ENCODE measurements at places on chromosomes 7 and 10.

DNA sequence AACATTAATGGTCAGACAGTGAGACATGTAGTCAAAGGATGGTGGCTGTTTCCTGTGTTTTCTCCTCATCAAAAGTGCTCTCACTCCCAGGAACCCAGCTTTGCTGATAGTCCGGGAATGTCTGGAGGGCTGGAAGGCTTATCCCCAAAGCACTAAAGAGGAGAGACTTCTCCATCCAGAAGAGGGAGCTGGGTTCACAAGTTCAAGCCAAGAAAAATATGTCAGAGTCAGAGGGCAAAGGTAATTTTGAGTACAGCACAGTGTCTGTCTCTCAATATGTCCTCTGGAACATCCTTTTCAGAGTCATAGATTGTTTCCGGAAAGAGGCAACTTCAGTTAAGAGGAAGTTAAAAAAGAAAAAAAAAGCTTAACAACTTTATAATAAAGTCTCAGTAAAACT, 281.5 kb upstream of the PHYHIPL start:
- H3K4me3 ChIP-seq = no peak overlapping the region
- no peaks in the 10 kb centered on the region for H3K4me1 ChIP-seq
- H3K36me3 ChIP-seq = no peaks in the 10 kb centered on the region
- H3K27ac ChIP-seq = no peak overlapping the region

GRCh38 chr7:92768501-92769393, 67.6 kb downstream of the CDK6 start:
- H3K4me3 ChIP-seq = no peak overlapping the region
- DNase-seq = no peak
- peaks cover 40% of the 10 kb centered on the region for H3K4me1 ChIP-seq
- H3K27ac ChIP-seq = peak overlapping the region; percentile 81
- H3K27me3 ChIP-seq = no peaks in the 10 kb centered on the region

- H3K36me3 ChIP-seq = no peaks in the 10 kb centered on the region
- DNase-seq = no peak
- peaks cover 10% of the 10 kb centered on the region for H3K27me3 ChIP-seq
- no peak overlapping the region for H3K4me3 ChIP-seq
Measured at GRCh38 chr7:22841954-22842353, 19.3 kb upstream of the TOMM7 start.

- no peak for DNase-seq
- H3K27ac ChIP-seq = no peak overlapping the region
- no peak overlapping the region for H3K4me3 ChIP-seq
- no peaks in the 10 kb centered on the region for H3K27me3 ChIP-seq
Measured at GRCh38 chr10:10418387-10418786, 599.3 kb upstream of the CELF2 start.

DNA sequence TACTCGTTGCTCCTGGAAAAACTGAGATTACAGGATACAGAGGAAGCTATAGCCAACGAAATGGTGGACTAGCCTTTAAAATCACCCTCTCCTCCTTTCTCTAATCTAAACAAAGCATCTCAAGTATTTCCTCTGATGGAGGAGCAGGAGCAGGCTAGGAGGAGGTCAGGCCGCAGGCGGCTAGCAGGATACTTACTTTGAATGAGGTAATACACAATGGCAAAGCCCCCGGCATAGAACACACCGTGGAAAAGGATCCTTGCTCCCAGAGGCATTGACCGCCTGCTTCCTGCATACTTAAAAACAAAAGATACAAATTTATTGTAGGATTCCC, 64.4 kb downstream of the STK17A start:
- H3K27ac ChIP-seq = peak overlapping the region; percentile 94
- H3K27me3 ChIP-seq = no peaks in the 10 kb centered on the region
- DNase-seq = no peak
- H3K4me3 ChIP-seq = peak overlapping the region; percentile 94
- H3K36me3 ChIP-seq = peaks cover 4% of the 10 kb centered on the region
- peaks cover 78% of the 10 kb centered on the region for H3K4me1 ChIP-seq

- H3K27me3 ChIP-seq = peaks cover 5% of the 10 kb centered on the region
- H3K36me3 ChIP-seq = peaks cover 6% of the 10 kb centered on the region
- H3K4me1 ChIP-seq = peaks cover 15% of the 10 kb centered on the region
- no peak overlapping the region for H3K27ac ChIP-seq
Measured at GRCh38 chr7:12728192-12728538, 40.7 kb downstream of the ARL4A start.

GRCh38 chr10:113436851-113437250, 116.0 kb upstream of the HABP2 start:
- no peak for DNase-seq
- H3K4me1 ChIP-seq = no peaks in the 10 kb centered on the region
- no peaks in the 10 kb centered on the region for H3K36me3 ChIP-seq
- peaks cover 11% of the 10 kb centered on the region for H3K27me3 ChIP-seq

GRCh38 chr7:24318326-24318725, 34.3 kb downstream of the NPY start:
- H3K36me3 ChIP-seq = no peaks in the 10 kb centered on the region
- no peak for DNase-seq
- no peaks in the 10 kb centered on the region for H3K4me1 ChIP-seq
- H3K27ac ChIP-seq = no peak overlapping the region
- no peak overlapping the region for H3K4me3 ChIP-seq
- peaks cover 53% of the 10 kb centered on the region for H3K27me3 ChIP-seq

DNA sequence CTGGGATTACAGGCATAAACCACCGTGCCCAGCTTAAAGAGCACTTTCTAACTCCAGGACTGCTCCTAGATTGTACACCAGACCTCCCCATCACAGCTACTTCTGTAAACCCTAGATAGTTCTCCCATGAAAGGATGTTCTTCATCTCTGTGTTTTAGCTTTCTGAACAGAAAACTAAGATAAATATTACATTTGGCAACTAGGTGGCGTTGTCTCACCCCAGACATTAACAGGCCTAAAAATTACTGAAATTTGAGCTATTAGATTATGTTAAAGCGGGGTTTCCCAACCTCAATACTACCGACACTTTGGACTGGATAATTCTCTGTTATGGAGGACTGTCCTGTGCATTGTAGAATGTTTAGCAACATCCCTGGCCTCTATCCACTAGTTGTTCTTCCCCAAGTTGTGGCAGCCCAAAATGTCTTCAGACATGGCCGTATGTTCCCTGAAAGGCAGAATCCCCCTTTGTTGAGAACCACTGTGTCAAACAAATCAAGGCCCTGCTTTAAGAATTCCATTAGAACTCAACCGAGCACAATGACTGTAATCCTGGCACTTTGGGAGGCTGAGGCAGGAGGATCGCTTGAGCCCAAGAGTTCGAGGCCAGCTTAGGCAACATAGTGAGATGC, 19.1 kb downstream of the ATOH7 start:
- peak overlapping the region; percentile 34 for H3K27ac ChIP-seq
- H3K36me3 ChIP-seq = no peaks in the 10 kb centered on the region
- peaks cover 22% of the 10 kb centered on the region for H3K27me3 ChIP-seq
- no peak for DNase-seq
- peaks cover 2% of the 10 kb centered on the region for H3K4me1 ChIP-seq

DNA sequence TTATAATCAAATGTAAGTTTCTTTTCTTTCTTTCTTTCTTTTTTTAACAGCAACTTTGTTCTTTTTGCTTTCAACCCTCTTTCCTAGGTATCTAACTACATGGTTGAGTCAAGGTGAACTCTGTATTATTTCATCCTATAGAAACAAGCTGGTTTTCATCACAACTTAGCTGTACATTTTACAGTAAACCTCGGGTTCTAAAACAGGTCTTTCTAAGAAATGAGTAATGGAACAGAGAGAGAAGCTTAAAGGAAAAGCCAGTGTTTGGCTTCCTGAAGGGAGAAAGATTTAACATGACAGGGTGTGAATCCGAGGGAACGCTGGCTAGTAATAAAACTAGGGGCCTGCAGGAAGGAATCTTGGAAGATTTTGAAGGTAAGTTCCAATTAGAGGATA, 143.4 kb upstream of the ITGB1 start:
- H3K36me3 ChIP-seq = peaks cover 3% of the 10 kb centered on the region
- peak overlapping the region; percentile 93 for H3K27ac ChIP-seq
- peaks cover 26% of the 10 kb centered on the region for H3K4me1 ChIP-seq
- no peaks in the 10 kb centered on the region for H3K27me3 ChIP-seq
- peak overlapping the region; percentile 55 for H3K4me3 ChIP-seq

DNA sequence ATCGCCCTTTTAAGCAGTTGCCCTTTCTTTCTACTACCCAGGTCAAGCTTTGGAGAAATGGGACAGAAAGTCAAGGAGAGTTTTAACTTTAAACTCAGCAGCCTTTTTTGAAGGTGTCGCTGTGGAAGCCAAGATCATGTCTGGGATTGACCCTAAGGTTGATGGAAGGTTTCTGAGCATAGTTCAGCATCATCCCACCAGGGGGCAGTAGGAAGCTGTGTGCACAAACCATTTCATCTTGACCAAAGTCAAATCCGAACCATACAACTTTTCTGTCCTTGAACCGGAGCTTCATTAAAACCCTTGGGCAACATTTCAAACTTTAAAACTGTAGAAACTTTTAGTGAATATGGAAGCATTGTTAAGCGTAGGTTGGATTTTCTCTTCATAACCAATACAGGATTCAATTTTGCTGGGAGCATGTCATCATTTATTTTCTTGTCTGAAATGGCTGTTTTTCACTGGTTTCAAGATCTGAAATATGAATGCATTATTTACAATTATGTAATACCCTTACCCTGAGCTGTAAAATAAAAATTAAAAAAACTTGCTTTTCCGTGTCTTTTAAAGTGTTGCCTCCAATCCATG, 214.4 kb upstream of the KIAA1217 start:
- H3K36me3 ChIP-seq = no peaks in the 10 kb centered on the region
- DNase-seq = no peak
- no peaks in the 10 kb centered on the region for H3K4me1 ChIP-seq
- H3K27ac ChIP-seq = no peak overlapping the region
- peaks cover 11% of the 10 kb centered on the region for H3K27me3 ChIP-seq

- DNase-seq = no peak
- H3K27me3 ChIP-seq = peaks cover 27% of the 10 kb centered on the region
- H3K4me3 ChIP-seq = no peak overlapping the region
- H3K36me3 ChIP-seq = peaks cover 2% of the 10 kb centered on the region
Measured at GRCh38 chr10:33478089-33478674, 143.7 kb upstream of the NRP1 start.

DNA sequence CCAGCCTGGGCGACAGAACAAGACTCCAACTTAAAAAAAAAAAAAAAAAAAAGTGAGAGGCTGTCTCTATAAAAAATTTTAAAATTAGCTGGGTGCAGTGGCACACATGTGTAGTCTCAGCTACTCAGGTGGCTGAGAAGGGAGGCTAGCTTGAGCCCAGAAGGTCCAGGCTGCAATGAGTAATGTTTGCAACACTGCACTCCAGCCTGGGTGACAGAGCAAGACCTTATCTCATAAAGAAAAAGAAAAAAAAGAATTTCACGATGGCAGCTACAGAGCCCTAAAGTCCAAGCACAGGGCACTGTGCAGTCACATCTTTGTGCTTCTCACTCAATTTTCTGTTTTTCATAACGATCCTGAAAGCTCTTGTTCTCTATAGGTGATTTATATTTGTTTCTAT, 209.5 kb upstream of the KCTD7 start:
- H3K27me3 ChIP-seq = no peaks in the 10 kb centered on the region
- no peak for DNase-seq
- no peaks in the 10 kb centered on the region for H3K36me3 ChIP-seq
- no peak overlapping the region for H3K27ac ChIP-seq
- H3K4me3 ChIP-seq = no peak overlapping the region
- H3K4me1 ChIP-seq = peaks cover 4% of the 10 kb centered on the region

GRCh38 chr7:115775981-115776380, 254.6 kb downstream of the TFEC start:
- H3K4me3 ChIP-seq = no peak overlapping the region
- no peaks in the 10 kb centered on the region for H3K4me1 ChIP-seq
- no peak for DNase-seq
- H3K36me3 ChIP-seq = no peaks in the 10 kb centered on the region
- no peaks in the 10 kb centered on the region for H3K27me3 ChIP-seq
- H3K27ac ChIP-seq = no peak overlapping the region

DNA sequence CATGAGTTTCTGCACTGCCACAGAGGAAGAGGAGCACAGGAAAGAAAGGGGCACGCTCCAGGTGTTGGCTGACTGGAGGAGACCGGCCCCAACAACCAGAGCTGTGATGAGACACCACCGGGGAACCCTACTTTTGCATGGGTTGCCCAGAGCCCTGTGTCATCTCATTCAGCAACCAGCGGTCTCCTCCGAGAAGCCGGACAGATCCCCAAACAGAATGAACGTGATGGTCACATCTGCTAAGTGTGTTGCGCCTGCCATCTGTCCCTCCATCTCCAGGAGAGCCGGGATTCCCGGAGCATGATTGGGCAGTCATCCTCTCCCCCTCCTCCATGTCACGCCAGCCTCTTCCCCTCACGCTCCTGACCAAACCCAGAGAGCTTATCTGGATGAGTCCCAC, 22.9 kb downstream of the PARP12 start:
- H3K4me3 ChIP-seq = peak overlapping the region; percentile 9
- peaks cover 26% of the 10 kb centered on the region for H3K4me1 ChIP-seq

GRCh38 chr7:141990011-141990725, 5.5 kb upstream of the MGAM start:
- no peak overlapping the region for H3K4me3 ChIP-seq
- DNase-seq = no peak
- no peak overlapping the region for H3K27ac ChIP-seq
- peaks cover 6% of the 10 kb centered on the region for H3K4me1 ChIP-seq

- DNase-seq = no peak
- H3K4me3 ChIP-seq = no peak overlapping the region
- no peaks in the 10 kb centered on the region for H3K4me1 ChIP-seq
- H3K27me3 ChIP-seq = no peaks in the 10 kb centered on the region
- H3K36me3 ChIP-seq = no peaks in the 10 kb centered on the region
- no peak overlapping the region for H3K27ac ChIP-seq
Measured at GRCh38 chr7:80848841-80849240, 70.0 kb downstream of the SEMA3C start.

DNA sequence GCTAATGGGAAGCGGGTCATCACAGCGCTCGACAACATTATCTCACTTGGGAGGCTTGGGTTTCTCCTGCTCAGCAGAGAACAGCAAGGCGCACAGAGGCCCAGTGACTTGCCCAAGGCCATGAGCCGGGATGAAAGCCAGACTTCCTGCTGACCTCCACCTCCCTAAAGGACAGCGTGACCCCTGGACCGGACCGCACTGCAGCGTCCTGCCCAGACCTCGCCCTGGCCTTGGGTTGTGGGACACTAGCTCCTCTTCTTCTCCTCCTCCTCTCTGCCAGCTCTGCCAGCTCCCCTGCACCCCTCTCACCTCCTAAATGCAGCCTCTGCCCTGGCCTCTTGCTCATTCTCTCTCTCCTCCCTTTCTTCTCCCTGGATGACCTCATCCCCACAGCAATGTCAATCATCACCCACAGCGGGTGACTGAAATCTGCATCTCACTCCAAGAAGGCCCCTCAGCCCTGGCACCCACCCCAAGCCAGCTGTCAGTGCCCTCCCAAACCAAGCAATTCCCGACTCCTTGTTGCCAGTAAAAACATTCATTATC, 19.4 kb downstream of the SPOCK2 start:
- H3K4me1 ChIP-seq = peaks cover 28% of the 10 kb centered on the region
- H3K4me3 ChIP-seq = peak overlapping the region; percentile 86
- no peak for DNase-seq
- H3K27ac ChIP-seq = peak overlapping the region; percentile 96
- H3K36me3 ChIP-seq = peaks cover 10% of the 10 kb centered on the region

Data from T-helper 17 cell (primary cell).